Uterus (tissue), 4 donors: ENCODE measurements at places on chromosomes 16 and 17.
A peak's percentile ranks its signal among the peaks of the same experiment; 100 is the strongest.

- no peaks in the 10 kb centered on the region for H3K36me3 ChIP-seq
- no peak overlapping the region for H3K27ac ChIP-seq
- no peaks in the 10 kb centered on the region for H3K4me1 ChIP-seq
- no peaks in the 10 kb centered on the region for H3K27me3 ChIP-seq
- no peak for DNase-seq
Measured at GRCh38 chr16:53672461-53672860, 31.2 kb downstream of the RPGRIP1L start.

DNA sequence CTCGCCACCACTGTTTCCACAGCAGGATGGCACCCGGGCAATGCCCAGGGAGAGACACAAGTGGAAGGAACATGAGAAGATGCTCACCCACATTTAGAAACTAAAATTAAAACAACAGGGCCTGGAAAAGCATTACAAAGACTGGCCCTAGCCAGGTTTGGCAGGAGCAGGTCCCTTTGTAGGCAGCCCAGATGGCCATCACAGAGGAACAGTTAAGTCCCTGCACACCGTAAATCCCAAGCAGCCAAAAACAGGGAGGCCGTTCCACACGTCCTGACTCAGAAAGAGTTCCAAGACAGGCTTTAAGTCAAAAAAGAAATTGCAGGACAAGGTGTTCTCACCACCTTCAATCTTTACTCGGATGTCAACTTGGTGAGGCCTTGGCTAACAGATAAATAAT is 127.1 kb downstream of the DYNLRB2 start:
- H3K27me3 ChIP-seq, result no peaks in the 10 kb centered on the region
- no peak for DNase-seq
- H3K4me1 ChIP-seq, result no peaks in the 10 kb centered on the region
- no peaks in the 10 kb centered on the region for H3K36me3 ChIP-seq
- H3K27ac ChIP-seq, result no peak overlapping the region

GRCh38 chr16:30987581-30988190 is 2.7 kb downstream of the HSD3B7 start:
- no peak for DNase-seq
- no peaks in the 10 kb centered on the region for H3K36me3 ChIP-seq
- H3K27ac ChIP-seq, result no peak overlapping the region
- H3K4me1 ChIP-seq, result no peaks in the 10 kb centered on the region

- H3K4me3 ChIP-seq, result no peak overlapping the region
- H3K4me1 ChIP-seq, result no peaks in the 10 kb centered on the region
- DNase-seq, result no peak
- no peaks in the 10 kb centered on the region for H3K36me3 ChIP-seq
Measured at GRCh38 chr17:17609121-17609520, 17.6 kb upstream of the PEMT start.

DNA sequence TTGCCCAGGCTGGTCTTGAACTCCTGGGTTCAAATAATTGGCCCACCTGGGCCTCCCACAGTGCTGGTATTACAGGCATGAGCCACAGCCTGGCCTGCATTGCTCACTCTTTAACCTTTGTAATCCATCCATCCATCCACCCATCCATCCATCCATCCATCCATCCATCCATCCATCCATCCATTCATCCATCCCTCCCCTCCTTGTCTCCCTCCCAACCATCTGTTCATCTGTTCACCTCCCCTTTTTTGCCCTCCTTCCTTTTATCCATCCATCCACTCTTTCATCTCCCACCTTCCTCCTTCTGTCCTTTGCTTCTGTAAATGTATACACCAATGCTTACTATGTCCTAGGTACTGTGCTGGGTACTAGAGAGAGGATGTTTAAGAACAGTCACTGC is 65.5 kb downstream of the CDK5R1 start:
- H3K4me3 ChIP-seq, result no peak overlapping the region
- no peaks in the 10 kb centered on the region for H3K27me3 ChIP-seq
- H3K36me3 ChIP-seq, result no peaks in the 10 kb centered on the region
- H3K27ac ChIP-seq, result no peak overlapping the region
- no peaks in the 10 kb centered on the region for H3K4me1 ChIP-seq
- DNase-seq, result no peak

DNA sequence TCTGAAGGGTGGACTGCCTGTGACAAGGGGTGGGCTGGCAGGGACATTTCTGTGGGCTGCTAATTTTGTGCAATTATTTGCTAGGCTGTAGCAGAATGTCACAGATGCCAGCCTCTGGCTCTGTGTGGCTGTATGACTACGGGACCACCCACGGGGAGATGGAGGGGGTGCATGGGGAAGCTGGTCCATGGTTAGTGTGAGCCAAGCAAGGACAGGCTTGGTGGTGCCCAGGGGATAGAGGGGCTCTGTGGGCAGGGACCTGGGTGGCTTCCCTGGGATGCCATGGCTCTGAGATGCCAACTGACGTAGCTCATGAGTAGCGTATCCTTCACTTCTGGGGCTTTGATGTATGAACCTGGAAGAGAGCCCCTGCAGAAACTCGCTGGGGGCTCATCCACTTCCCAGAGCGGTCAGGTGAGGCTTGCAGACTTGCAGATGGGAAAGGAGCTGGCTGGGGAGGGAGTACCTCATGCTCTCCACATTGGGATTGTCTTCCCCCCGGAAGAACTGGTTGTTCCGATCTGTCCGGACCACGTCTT is 87.2 kb downstream of the TBC1D16 start:
- peaks cover 10% of the 10 kb centered on the region for H3K4me1 ChIP-seq
- no peaks in the 10 kb centered on the region for H3K27me3 ChIP-seq
- H3K36me3 ChIP-seq, result no peaks in the 10 kb centered on the region
- H3K27ac ChIP-seq, result no peak overlapping the region
- H3K4me3 ChIP-seq, result no peak overlapping the region

DNA sequence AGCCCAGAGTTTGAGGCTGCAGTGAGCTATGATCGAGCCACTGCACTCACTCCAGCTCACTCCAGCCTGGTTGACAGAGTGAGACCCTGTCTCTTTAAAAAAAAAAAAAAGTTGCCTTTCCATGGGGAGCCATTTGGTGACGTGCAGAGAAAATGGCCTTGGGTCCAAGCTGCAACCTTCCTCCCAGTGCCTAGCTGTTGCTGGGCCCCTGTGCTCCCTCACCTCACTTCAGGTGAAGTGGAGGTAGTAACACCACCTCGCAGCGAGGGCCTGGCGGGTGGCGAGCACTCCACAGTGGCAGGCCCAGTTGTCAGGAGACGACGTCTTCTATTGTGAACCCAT is 17.4 kb downstream of the SYT17 start:
- no peaks in the 10 kb centered on the region for H3K4me1 ChIP-seq
- H3K27me3 ChIP-seq, result no peaks in the 10 kb centered on the region
- no peak for DNase-seq
- H3K27ac ChIP-seq, result no peak overlapping the region
- no peak overlapping the region for H3K4me3 ChIP-seq

- H3K36me3 ChIP-seq, result no peaks in the 10 kb centered on the region
- H3K4me3 ChIP-seq, result no peak overlapping the region
- H3K27me3 ChIP-seq, result no peaks in the 10 kb centered on the region
Measured at GRCh38 chr16:14131774-14132695, 60.9 kb downstream of the MRTFB start.

DNA sequence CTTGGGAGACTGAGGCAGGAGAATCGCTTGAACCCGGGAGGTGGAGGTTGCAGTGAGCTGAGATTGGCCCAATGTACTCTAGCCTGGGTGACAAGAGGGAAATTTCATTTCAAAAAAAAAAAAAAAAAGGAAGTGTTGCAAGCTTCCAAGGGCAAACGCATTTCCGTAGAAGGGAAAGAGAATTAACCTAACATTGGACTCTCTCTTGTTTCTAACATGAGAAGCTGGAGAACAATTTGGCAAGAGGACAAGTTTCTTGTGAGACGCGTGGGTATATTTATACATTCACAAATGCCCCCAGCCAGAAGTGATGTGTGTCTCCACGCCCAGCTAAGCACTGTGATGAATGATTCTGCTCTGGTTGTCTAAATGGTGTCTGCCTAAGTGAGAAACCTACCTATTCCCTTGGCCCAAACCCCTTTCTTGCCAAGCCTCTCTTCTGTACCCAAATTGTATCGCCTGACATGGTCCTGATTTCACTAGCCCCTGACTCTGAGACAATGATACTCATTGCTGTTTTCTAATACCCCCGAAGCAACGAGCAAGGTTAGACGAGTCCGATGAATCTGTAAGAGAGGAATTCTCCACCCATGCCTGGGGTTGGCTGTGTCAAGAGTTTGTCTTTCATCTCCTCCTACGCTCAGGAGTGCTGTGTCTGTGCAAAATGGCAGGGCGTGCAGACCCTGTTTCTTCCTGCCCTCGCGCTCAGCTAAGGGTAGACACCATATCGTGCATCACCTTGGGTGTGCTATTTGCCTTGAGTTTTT is 14.2 kb upstream of the ST6GALNAC2 start:
- H3K4me3 ChIP-seq, result no peak overlapping the region
- H3K36me3 ChIP-seq, result no peaks in the 10 kb centered on the region
- H3K4me1 ChIP-seq, result peaks cover 6% of the 10 kb centered on the region
- H3K27me3 ChIP-seq, result no peaks in the 10 kb centered on the region
- no peak for DNase-seq

GRCh38 chr16:78998879-78999278 is 601.7 kb downstream of the MAF start:
- no peak overlapping the region for H3K4me3 ChIP-seq
- H3K27me3 ChIP-seq, result no peaks in the 10 kb centered on the region
- no peaks in the 10 kb centered on the region for H3K4me1 ChIP-seq
- H3K36me3 ChIP-seq, result no peaks in the 10 kb centered on the region

DNA sequence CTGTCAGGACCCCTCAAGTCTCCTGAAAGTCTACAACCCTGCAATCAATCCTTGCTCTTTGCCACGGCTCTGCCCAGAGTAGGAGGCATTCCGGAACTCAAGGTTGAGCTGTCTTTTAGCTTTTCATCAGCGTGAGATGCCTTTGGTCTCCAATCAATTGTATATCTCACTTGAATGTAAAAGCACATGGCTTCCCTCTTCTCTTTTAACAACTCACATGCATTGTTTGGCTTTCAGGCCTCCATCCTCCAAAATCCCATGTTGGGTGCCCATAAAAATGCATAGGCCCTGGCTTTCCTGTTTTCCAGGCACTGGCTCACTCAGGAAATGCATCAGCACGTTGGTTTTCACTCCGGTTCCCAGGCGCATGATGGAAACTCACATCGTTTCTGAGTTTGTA is 64.0 kb upstream of the FOXF1 start:
- no peaks in the 10 kb centered on the region for H3K36me3 ChIP-seq
- DNase-seq, result no peak
- H3K4me3 ChIP-seq, result no peak overlapping the region
- no peaks in the 10 kb centered on the region for H3K27me3 ChIP-seq
- no peak overlapping the region for H3K27ac ChIP-seq

- no peak overlapping the region for H3K4me3 ChIP-seq
- no peak for DNase-seq
- no peaks in the 10 kb centered on the region for H3K4me1 ChIP-seq
- no peak overlapping the region for H3K27ac ChIP-seq
- no peaks in the 10 kb centered on the region for H3K27me3 ChIP-seq
Measured at GRCh38 chr17:9924735-9925191, 19.7 kb upstream of the RCVRN start.

GRCh38 chr17:76481071-76481655 is 13.8 kb downstream of the AANAT start:
- no peak for DNase-seq
- no peak overlapping the region for H3K4me3 ChIP-seq
- H3K36me3 ChIP-seq, result no peaks in the 10 kb centered on the region
- H3K27ac ChIP-seq, result no peak overlapping the region

DNA sequence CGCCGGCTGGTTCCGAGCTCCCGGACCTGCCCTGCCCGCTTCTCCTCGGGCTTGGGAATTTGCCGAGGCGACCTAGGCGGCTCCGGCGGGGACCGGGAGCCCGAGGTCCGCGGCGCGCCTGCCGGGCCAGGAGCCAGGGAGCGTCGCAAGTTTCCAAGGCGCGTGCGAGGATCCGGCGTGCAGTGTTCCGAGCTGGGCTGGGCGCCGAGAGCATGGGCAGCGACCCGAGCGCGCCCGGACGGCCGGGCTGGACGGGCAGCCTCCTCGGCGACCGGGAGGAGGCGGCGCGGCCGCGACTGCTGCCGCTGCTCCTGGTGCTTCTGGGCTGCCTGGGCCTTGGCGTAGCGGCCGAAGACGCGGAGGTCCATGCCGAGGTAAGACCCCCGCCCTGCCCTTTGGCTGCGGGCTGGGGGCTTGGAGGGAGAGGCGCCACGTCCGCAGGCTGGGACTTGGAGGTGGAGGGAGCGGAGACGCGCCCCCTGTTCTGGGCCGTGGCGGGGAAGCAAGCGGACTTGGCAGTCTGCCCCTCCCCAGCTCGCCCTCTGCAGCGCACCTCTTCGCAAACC is 668 bp downstream of the MMP15 start:
- no peaks in the 10 kb centered on the region for H3K36me3 ChIP-seq
- DNase-seq, result peak; percentile 37
- peak overlapping the region; percentile 42 for H3K4me3 ChIP-seq
- peak overlapping the region; percentile 70 for H3K27ac ChIP-seq
- H3K27me3 ChIP-seq, result no peaks in the 10 kb centered on the region

- H3K27me3 ChIP-seq, result no peaks in the 10 kb centered on the region
- no peak overlapping the region for H3K27ac ChIP-seq
- no peak for DNase-seq
- H3K4me3 ChIP-seq, result no peak overlapping the region
- no peaks in the 10 kb centered on the region for H3K4me1 ChIP-seq
Measured at GRCh38 chr17:2380226-2380922, 20.5 kb downstream of the MNT start.

GRCh38 chr16:84228256-84228838 is 11.5 kb downstream of the KCNG4 start:
- no peaks in the 10 kb centered on the region for H3K36me3 ChIP-seq
- H3K27ac ChIP-seq, result peak overlapping the region; percentile 66
- no peaks in the 10 kb centered on the region for H3K27me3 ChIP-seq

DNA sequence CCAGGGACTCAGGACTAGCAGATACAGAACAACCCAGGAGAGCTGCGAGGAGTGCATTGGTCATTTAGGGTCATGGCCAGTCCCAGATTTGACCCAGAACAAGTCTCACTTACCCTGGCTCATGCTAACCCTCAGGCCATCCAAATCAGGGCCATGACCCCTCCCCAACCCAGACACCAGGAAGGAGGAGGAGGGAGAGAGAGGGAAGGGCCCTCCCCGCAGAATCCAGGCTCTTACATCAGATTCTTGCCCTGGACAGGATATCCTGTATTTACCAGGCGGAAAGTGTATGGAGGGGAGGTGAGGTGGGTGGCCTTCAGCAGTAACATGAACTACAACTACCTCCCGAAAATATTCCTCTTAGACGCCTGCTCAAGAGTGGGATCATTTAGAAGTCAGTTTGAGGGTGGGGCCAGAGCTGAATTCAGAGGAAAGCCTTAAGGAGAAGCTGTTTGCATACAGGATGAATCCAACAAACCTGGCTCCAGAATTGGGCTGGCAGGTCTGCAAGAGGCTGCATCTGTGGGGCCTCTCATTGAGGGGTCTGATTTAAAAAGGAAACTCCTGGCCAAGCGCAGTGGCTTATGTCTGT is 2.1 kb downstream of the VAT1 start:
- H3K27me3 ChIP-seq, result no peaks in the 10 kb centered on the region
- no peak overlapping the region for H3K4me3 ChIP-seq
- peak overlapping the region; percentile 89 for H3K27ac ChIP-seq
- H3K4me1 ChIP-seq, result no peaks in the 10 kb centered on the region

- DNase-seq, result no peak
- no peak overlapping the region for H3K4me3 ChIP-seq
- H3K27me3 ChIP-seq, result no peaks in the 10 kb centered on the region
- H3K36me3 ChIP-seq, result no peaks in the 10 kb centered on the region
- H3K27ac ChIP-seq, result no peak overlapping the region
Measured at GRCh38 chr16:19192865-19193264, 24.8 kb downstream of the SYT17 start.

GRCh38 chr17:27746881-27747280 is 53.4 kb downstream of the NOS2 start:
- no peak for DNase-seq
- no peaks in the 10 kb centered on the region for H3K27me3 ChIP-seq
- H3K4me1 ChIP-seq, result no peaks in the 10 kb centered on the region
- no peak overlapping the region for H3K4me3 ChIP-seq
- H3K27ac ChIP-seq, result no peak overlapping the region
- no peaks in the 10 kb centered on the region for H3K36me3 ChIP-seq

GRCh38 chr16:76654088-76654820 is 377.1 kb downstream of the CNTNAP4 start:
- no peak overlapping the region for H3K4me3 ChIP-seq
- H3K36me3 ChIP-seq, result no peaks in the 10 kb centered on the region
- no peaks in the 10 kb centered on the region for H3K27me3 ChIP-seq
- H3K4me1 ChIP-seq, result no peaks in the 10 kb centered on the region
